Renal cortex interstitium (tissue), 15 donors: ENCODE measurements at places on chromosomes 5 and 9. TPM values are rescaled to one million over a fixed set of nuclear protein-coding genes. Genes with fewer than 3 reads are reported as not detected.

ADGRD2 gene
- 0.16 TPM for polyA plus RNA-seq

NCBP1 gene
- polyA plus RNA-seq = 49.8 TPM

CNTLN gene
- 11.3 TPM for polyA plus RNA-seq

DMRTA1 gene
- 1.9 TPM for polyA plus RNA-seq

LECT2 gene
- 2.3 TPM for polyA plus RNA-seq

GTF2H2 gene
- 32.0 TPM for polyA plus RNA-seq

ZNF367 gene
- 9.2 TPM for polyA plus RNA-seq
